ENCODE measurements at places on chromosomes 4 and X.

- no peak for DNase-seq
Measured at GRCh38 chrX:132822634-132823012, 135.8 kb downstream of the HS6ST2 start.

GRCh38 chr4:127832585-127832984, 48.1 kb upstream of the PLK4 start:
- DNase-seq: no peak

- DNase-seq: no peak
Measured at GRCh38 chr4:100081491-100081890, 108.8 kb downstream of the DDIT4L start.

DNA sequence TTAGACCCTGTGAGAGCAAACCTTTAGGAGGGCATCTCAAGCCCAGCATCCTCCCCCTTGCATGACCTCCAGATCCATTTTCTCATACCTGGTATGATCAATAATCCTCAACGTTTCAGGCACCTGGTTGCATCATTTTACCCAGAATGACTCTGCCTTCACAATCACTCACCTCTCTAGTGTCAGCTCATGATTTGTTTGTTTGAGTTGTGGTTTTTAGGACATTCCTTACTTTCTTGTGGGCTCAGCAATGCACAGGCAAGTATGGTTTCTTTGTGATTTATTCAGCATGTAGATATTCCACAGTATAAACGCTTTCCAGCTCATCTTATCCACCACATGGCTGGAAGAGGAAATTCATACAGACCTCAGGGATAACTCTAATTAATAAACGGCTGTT, 93.6 kb upstream of the CPEB2 start:
- DNase-seq: no peak

- DNase-seq: no peak
Measured at GRCh38 chr4:77127215-77127614, 29.8 kb upstream of the CCNG2 start.

GRCh38 chr4:55507612-55508011, 39.1 kb downstream of the CLOCK start:
- no peak for DNase-seq

- no peak for DNase-seq
Measured at GRCh38 chr4:157128395-157128794, 52.4 kb downstream of the GLRB start.

DNA sequence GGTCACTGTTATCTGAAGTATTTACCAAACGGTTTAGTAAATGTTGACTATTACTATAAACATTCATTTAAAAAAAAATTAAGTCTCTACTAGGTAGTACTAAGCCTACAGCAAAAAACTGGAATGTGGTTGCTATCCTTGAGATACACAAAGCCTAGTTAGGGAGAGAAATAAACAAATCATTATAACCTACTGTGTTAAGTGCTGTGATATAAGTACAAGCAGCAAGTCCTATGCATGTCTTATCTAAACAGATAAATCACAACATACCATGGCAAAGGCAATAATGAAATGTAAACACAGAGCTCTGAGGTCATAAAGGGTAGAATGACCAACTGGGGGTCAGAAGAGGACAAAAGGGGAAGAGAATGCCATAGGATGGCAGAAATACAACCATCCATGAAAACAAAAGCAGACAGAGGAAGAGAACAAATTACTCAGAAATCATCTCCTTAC, 92.2 kb downstream of the RNF150 start:
- DNase-seq: no peak

- DNase-seq: no peak
Measured at GRCh38 chrX:121036951-121037350, 10.5 kb upstream of the GLUD2 start.

DNA sequence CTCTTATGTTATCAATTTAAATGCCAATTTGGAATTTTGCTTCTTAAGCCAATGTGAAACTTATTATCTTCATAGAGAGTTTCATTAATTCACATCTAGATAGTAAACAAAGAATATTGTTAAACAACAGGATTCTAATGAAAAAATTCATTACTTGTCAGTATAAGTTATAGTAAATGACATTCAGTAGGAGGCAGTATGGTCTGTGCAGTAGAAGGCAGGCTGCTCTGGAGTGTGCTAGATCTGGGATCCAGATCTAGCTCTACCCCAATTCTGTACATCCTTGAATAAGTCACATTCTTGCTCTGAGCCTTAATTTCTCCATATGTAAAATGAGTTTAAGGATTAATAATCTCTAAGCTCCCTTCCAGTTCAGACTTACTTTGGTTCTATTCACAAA, 202.7 kb upstream of the POU3F4 start:
- no peak for DNase-seq

- no peak for DNase-seq
Measured at GRCh38 chrX:48694776-48695533, 1.6 kb upstream of the SUV39H1 start.

DNA sequence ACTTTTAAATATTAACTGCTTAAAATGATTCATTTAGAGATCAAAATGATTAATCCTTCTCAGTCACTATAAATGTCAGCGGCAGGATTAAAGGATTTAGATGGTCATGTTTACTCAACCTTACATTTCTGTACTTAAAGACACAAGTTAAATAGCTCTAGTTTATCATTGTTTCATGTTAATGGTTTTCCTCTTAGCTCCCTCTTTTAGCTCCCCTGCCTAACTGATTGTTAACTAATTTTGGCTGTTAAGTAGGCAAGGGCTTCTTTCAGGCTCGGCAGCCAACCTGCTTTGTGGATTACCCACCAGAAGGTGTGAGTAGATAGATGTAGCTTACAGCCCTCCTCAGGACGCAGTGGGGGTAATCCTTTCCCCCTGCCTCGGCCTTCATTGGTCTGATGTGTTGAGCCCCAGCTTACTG, 96.0 kb downstream of the TENM3 start:
- DNase-seq: no peak

GRCh38 chrX:95884186-95884585, 800.5 kb upstream of the DIAPH2 start:
- DNase-seq: no peak

DNA sequence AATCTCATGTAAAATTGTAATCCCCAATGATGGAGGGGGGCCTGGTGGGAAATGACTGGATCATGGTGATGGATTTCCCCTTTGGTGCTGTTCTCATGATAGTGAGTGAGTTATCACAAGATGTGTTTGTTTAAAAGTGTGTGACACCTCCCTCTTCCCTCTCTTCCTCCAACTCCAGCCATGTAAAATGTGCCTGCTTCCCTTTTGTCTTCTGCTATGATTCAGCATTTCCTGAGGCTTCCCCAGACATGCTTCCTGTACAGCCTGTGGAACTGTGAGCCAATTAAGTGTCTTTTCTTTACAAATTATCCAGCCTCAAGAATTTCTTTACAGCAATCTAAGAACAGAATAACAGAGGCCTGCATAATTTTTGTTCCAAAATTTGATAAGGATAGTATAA, 85.2 kb downstream of the ANAPC10 start:
- no peak for DNase-seq

DNA sequence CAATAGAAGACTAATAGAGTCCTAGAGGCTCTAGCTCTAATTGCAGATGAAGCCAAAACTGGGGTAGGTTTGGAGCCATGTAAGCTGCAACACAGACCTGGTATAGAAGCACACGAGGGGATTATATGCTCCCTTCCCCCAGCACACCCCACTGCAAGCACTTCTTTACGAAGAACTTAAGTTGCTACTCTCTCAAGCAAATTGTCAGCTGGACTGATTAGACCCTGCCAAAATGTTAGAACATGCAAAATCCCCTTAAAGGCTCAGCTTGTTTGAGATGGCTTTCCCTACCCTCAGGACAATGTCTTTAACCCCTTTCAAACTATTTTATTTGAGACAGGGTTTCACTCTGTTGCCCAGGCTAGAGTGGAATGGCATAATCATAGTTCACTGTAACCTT, 4.7 kb upstream of the KIAA1210 start:
- no peak for DNase-seq

DNA sequence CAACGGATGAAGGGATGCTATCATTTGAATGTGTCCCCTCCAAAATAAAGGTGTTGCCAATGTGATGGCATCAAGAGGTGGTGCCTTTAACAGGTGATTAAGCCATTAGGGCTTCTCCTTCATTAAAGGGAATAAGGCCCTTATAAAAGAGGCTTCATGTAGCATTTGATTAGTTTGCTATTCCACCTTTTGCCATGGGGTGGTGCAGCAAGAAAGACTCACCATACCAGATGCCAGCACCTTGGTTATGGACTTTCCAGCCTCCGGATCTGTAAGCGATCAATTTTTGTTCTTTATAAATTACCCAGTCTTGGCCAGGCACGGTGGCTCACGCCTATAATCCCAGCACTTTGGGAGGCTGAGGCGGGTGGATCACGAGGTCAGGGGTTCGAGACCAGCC, 7.9 kb upstream of the SLC25A43 start:
- no peak for DNase-seq

DNA sequence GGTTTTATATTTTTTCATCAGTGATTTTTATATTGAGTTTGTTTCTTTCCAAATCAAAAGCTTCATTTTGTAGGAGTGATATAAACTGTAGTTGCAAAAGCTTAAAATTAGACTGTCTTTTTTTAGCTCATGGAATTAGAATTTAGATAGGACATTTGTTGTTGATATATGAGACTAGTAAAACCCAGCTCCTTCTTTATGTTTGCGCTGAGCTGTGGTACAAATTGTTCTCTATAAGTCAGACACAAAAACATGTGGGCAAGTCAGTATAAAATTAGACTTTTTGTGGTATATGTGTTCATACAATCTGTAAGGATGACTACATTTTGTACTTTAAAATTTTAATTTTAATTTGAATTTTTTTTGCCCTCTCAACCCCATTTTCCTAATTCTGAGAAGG, 18.3 kb downstream of the FHIP1A start:
- DNase-seq: no peak

DNA sequence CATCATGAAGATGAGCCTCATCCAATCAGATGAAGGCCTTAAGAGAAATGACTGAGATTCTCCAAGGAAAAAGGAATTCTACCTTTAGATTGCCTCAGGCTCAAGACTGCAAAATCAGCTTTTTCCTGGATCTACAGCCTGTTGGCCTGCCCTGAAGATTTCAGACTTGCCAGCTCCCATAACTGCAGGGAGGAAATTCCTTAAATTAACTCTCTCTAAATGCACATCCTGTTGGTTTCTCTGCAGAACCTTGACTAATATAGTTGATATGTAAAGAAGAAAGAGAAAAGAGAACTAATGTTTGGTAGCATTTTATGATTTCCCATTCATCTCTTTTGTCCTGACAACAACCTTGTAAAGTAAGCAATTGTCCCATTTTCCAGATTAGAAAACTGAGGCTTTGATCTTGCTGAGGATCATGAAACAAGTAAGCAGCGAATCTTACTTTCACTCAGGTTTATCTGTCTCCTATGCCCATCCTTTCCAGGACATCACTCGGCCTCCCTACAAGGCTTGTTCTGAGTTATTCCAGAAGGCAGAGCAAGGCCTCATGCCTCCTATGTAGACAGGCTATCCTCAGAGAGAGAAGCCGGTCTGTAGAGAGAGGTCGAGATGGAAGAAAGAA, 115.0 kb upstream of the LDB2 start:
- no peak for DNase-seq

- peak; percentile 0 for DNase-seq
Measured at GRCh38 chrX:123803331-123803983, 56.4 kb upstream of the XIAP start.

DNA sequence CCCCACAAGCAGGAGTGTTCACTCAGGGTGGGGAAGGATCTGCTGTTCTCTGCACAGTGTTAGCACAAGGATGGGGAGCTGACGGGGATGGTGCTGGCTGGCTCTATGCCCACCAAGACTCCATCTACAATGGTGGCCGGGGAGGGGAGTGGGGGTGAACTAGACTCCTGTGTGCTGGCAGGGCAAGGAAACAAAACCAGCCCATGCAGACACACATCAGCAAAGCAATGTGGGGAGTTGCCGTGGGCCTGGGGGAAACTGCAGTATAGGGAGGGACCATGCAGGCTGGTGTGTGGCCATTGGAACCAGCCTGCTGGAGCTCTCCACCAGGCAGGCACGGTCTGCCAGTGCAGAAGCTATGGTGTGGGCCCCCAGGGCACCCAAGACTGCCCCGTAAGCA, 195.1 kb downstream of the PWWP3B start:
- no peak for DNase-seq

GRCh38 chr4:47359891-47360290, 103.6 kb downstream of the COMMD8 start:
- DNase-seq: no peak

GRCh38 chr4:142164767-142165500, 528.6 kb downstream of the IL15 start:
- DNase-seq: no peak

GRCh38 chr4:106530821-106531220, 162.2 kb upstream of the GIMD1 start:
- DNase-seq: no peak

GRCh38 chrX:54413753-54414152, 26.5 kb upstream of the TSR2 start:
- no peak for DNase-seq

- no peak for DNase-seq
Measured at GRCh38 chrX:101658661-101659491, 774 bp downstream of the ARMCX2 start.

DNA sequence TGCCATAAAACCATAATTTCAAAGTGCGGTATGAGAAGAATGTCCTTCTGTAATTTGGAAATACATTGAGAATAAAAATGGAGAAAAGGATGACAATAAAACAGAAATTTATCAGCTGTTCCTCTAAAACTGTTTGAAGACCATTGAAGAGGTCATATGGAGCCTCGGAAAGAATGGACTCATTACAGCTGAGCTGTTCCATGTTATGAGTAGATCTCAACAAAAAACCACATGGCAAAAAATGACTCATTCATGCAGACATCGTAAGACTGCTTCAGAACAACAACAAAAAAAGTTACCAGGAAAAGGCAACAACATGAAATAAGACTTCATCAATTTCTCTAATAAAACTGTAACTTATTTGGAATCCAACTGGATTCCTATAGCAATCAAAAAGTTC, 39.7 kb downstream of the AKAP4 start:
- DNase-seq: no peak

DNA sequence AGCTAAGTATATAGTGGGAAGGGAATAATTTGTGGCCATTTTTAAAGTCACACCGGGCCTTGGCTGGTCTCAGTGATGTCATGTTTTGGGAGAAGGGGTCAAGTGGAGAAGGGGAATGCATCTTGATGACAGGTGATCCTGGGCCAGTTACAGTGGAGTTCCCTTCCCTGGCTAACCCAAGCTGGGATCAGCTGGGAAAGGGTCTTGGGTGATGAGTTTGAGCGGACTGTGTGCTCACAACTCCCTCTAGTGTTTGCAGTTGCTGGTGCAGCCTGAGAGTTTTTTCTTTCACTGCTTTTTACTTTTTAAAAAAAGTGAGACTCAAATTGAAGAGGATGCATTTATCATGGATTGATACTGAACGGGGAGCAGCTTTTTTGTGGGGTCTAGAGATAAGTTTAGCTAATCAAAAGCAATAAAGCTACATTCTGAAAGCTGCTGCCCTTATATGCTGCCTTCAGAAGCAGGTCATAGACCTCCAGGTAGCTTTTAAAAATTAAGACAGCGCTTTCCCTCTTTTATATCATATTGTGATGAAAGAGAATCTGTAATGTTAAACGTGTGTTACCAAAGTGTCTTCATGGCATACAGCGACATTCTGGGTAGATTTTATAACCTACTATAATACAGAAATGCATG, 164.7 kb downstream of the DCLK2 start:
- no peak for DNase-seq

All from stimulated activated CD8-positive, alpha-beta memory T cell treated with anti-CD3 and anti-CD28 coated beads, Interleukin-15, amount 100 ng/mL, for 4 hours (primary cell).